ENCODE measurements at places on chromosomes 11 and 22. TPM values are rescaled to one million over a fixed set of nuclear protein-coding genes. Genes with fewer than 3 reads are reported as not detected.

Gene PATE2
- total RNA-seq: not detected

Gene GNAZ
- total RNA-seq: 0.92 TPM

Gene SMCO4
- total RNA-seq: 11.1 TPM

Gene OR52E8
- total RNA-seq: not detected

Gene ISX
- total RNA-seq: 0.34 TPM

Gene APOBEC3A
- total RNA-seq: not detected

Gene PGA5
- not detected for total RNA-seq

Gene GRAMD1B
- 3.4 TPM for total RNA-seq

Gene CD6
- 0.16 TPM for total RNA-seq

Gene PRG3
- not detected for total RNA-seq

Gene SLC22A8
- total RNA-seq: not detected

Gene NRXN2
- total RNA-seq: 6.2 TPM

Gene TFIP11
- total RNA-seq: 42.0 TPM

Gene OR8G5
- total RNA-seq: not detected

Gene PNPLA3
- total RNA-seq: not detected

Gene LGALS12
- total RNA-seq: not detected

Gene NADSYN1
- 17.4 TPM for total RNA-seq

Gene ACR
- total RNA-seq: not detected

Gene ROBO3
- total RNA-seq: 3.7 TPM

Gene TEX12
- 0.68 TPM for total RNA-seq

Gene SLC43A1
- total RNA-seq: 7.4 TPM

Gene TMEM151A
- total RNA-seq: not detected

Gene NCF4
- total RNA-seq: 2.8 TPM

Gene BTG4
- total RNA-seq: not detected

Gene NLRP6
- not detected for total RNA-seq

Gene SVIP
- 10.2 TPM for total RNA-seq

Gene ZFTA
- total RNA-seq: 18.6 TPM

Gene HTR3A
- total RNA-seq: not detected

Gene TMEM121B
- 0.27 TPM for total RNA-seq

Gene MYO7A
- 2.2 TPM for total RNA-seq

Gene MMP1
- not detected for total RNA-seq

Gene SYNGR1
- total RNA-seq: 17.2 TPM

Gene DRICH1
- total RNA-seq: not detected

Gene AAMDC
- total RNA-seq: 50.5 TPM

Gene MIOX
- not detected for total RNA-seq

Gene AMPD3
- total RNA-seq: 104 TPM

Gene DKK3
- total RNA-seq: 31.7 TPM

Gene SELENOH
- total RNA-seq: 124 TPM

Gene SLCO2B1
- 17.6 TPM for total RNA-seq

Gene COA4
- 102 TPM for total RNA-seq

Gene ACRV1
- total RNA-seq: not detected

Gene CAPN1
- 153 TPM for total RNA-seq
